ENCODE measurements at places on chromosomes 7 and 10.

DNA sequence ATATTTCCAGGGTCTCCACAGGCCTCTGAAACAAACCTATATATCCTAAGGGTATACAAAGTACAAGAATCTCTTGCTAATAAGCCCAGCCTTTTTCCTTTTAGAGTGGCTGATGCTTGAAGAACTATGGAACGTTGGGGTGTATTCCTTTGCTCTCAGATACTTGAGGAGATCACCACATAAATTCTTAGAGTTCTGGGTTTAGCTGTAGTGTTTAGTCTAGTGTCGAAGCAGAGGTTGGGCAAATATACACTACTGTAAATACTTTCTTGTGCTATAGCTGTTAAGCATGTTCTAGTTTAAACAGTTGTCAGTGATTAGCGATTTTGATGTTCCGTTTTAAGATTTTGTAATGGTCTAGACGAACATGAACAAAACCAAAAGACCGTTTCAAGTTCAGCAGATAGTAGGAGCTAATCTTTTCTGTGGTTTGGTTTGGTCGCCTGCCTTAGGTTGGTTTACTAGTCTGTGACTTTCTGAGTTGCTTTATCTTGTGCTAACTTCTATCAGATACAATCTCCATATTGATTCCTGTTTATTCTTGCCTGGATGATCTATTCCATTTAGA is 229.6 kb downstream of the NSUN6 start:
- no peak for DNase-seq

- DNase-seq: no peak
Measured at GRCh38 chr7:1521456-1521855, 9.0 kb upstream of the MAFK start.

GRCh38 chr7:148793590-148793989 is 90.5 kb downstream of the EZH2 start:
- DNase-seq: no peak

DNA sequence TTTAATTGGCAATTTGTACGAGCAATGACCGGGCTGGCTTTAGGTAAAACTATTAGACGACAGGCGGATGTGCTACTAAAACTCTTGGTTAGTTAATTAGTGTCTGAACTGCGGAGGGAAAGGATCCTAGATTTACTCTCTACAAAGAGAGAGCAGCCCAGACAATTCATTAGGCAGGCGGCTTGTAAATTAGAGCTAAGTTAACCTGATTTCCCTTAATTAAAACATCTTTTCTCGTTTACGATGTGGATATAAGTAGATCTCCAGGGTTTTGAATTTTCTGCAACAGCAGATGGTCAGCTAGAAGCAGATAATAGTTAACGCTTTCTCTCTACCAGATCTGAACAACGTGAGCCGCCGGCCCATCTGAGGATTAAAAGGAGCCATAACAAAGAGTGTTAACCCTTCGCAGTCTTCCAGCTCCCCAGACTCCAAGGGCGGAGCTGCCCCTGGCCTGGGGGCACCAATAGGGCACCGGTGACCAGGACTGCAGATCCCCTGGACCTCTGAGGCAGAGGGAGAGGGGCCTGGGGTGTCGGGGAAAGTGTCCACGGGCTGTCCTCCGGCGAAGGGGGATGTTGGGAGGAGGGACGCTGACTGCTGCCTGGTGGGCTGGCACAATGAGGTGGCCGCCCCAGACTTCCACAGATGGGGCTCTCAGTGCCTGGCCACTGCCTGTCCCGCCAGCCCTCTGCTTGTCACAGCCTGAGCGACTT is 6.3 kb upstream of the UNCX start:
- peak; percentile 55 for DNase-seq

DNA sequence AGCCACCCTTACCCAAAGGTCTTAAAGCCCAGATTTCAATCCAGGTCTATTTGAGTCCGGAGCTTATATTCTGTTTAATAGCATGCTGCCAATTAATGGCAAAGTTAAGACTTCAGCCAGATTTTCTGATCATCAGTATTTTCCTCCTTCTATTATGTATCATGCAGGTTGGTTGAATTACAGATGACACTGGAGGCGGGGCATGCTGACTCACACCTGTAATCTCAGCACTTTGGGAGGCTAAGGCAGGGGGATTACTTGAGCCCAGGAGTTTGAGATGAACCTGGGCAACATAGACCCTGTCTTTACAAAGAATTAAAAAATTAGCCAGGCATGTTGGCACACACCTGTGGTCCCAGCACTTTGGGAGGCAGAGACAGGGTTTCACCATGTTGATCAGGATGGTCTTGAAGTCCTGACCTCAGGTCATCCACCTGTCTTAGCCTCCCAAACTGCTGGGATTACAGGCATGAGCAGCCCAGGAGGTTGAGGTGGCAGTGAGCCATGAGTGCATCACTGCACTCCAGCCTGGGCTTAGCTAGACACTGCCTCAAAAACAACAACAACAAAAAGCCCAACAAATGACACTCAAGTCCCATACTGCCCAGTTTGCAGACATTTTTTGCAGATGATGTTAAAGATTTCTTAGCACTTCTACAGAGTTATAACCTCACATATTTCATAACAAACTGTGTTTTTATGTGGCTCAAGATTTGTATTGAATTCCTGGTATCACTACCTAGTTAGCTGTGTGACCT is 62.5 kb downstream of the MCU start:
- DNase-seq: no peak

DNA sequence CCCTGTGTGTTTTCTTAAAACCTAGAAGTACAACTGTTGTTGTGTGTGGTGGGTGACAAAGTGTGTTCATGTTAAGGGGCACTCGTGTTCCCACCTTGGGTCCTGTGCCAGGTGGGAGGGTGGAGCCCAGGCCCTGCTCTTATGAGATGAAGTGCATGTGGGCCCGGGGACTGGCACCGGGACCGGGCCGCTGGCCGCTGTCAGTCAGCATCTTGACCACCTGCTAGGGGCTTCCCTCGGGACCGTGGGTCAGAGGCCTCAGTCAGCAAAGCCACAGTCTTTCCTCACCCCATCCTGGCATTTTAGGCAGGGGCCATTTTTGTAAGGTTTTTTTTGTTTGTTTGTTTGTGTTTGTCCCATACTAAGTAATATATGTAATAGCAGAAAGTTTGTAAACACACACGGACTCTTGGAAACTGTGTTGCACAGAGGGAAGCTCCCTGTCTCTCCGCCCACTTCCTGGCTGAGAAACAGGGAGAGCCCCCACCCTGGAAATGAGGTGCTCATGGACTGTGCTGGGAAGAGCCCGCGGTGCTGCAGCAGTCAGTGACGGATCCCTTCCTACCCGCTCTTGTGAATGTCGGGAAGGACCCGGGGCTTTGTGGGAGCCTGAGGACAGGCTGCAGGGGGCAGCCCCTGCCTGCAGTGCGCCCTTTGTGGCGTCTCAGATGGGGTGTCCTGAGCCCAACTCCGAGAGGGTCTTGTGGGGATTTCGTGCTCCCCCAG is 13.4 kb downstream of the AGAP3 start:
- DNase-seq: no peak

GRCh38 chr10:93199191-93199751 is 125.6 kb downstream of the CYP26A1 start:
- no peak for DNase-seq

GRCh38 chr7:2955269-2955668 is 88.4 kb downstream of the CARD11 start:
- DNase-seq: peak; percentile 53

- no peak for DNase-seq
Measured at GRCh38 chr7:96837593-96837992, 127.9 kb upstream of the SEM1 start.

DNA sequence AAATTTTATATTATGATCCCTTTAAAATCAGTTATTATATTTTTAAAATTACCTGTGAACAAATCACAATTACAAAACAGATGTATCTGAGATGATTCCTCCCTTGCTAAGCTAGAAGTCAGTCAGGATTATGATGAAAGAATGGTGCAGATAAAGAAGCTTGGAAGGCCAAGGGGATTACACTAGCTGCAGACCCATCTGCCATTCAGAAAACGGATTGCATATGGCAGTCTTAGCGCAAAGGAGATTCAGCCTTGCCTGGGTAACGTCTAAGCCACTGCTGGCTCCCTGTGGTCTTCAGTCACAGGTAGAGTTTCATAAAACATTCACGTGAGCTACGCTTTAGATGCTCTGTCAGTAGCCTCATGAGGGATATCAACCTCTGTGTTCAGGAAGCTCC is 222.2 kb downstream of the POU6F2 start:
- DNase-seq: no peak

DNA sequence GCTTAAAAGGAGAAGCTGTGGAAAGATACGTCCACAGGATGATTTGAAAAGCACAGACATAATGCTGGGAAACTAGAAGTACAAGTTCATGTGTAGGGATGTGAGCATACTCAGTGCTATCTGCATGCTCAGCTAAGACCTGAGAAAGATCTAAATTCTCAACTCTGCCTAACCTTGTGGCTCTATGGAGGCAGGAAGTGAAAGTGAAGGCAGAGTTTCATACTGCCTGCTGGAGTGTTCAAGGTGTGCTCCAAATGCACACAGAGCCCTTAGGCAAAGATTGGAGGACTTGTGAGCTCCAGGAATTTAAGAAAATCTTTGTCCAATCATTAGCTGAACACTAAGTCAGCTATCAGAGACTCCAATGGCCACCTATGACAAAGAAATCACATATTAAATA is 190.9 kb downstream of the RNLS start:
- no peak for DNase-seq

DNA sequence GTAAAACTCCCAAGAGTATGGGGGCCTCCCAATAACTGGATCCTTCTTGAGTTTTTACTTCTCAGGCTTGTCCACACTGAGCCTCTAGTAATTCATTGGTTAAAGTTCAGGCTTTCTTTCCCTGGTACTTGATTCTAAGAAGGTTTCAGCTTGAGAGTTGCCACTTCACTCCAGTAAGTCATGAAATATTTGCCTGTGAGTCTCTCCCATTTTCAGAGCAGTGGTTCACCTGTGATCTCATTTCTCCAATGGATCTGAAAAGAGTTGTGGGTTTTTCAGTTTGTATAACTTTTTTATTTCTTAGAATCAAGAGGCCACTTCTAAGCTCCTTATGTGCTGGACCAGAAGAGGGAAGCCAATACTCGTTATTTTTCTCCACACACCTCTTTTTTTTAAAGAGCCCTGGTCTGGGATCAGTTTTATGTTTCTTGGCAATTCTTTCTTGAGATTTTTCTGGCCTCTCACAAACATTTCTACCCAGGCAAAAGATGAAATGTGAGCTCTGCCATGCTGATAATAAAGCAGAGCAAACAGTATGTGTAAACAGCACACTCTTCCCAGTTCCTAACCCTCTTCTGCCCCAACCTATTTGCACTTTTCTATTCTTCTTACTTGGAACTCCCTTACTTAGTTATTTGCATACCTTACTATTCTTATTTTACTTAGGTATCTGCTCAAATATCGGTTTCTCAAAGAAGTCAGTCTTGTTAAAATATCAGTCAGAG is 983.4 kb downstream of the CCSER2 start:
- DNase-seq: no peak

GRCh38 chr7:81446212-81446611 is 323.6 kb downstream of the HGF start:
- no peak for DNase-seq

All from left forelimb (tissue), 1 donor.